ENCODE measurements at places on chromosomes 2 and 18.
A peak's percentile ranks its signal among the peaks of the same experiment; 100 is the strongest.

- no peak for DNase-seq
Observed at GRCh38 chr2:34093790-34094189, 494.7 kb upstream of the FAM98A start.

GRCh38 chr2:88692187-88692586, 714 bp downstream of the RPIA start:
- peak; percentile 14 for DNase-seq

- DNase-seq, result no peak
Observed at GRCh38 chr2:241801611-241802420, 7.2 kb upstream of the NEU4 start.

DNA sequence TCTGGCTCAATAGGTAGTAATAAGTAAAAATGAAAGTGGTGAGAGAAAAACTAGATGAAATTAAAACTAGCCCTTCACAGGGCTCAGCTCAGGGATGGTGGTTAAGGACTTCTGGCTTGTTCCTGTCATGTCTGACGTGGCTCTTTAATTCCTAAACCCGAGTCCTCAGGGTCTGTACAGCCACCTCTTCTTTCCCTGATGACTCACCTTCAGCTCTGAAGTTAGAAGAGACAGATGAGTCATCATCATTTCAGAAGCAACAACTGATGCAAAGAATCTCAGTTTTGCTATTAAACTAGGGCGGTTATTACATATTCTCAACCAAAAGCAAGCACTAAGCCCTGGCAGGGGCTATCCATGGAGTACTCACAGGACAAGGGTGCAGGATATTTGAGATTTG, 24.0 kb upstream of the ITGB6 start:
- DNase-seq, result peak; percentile 98

- DNase-seq, result peak; percentile 75
Observed at GRCh38 chr2:46848447-46848846, 67.2 kb downstream of the MCFD2 start.

DNA sequence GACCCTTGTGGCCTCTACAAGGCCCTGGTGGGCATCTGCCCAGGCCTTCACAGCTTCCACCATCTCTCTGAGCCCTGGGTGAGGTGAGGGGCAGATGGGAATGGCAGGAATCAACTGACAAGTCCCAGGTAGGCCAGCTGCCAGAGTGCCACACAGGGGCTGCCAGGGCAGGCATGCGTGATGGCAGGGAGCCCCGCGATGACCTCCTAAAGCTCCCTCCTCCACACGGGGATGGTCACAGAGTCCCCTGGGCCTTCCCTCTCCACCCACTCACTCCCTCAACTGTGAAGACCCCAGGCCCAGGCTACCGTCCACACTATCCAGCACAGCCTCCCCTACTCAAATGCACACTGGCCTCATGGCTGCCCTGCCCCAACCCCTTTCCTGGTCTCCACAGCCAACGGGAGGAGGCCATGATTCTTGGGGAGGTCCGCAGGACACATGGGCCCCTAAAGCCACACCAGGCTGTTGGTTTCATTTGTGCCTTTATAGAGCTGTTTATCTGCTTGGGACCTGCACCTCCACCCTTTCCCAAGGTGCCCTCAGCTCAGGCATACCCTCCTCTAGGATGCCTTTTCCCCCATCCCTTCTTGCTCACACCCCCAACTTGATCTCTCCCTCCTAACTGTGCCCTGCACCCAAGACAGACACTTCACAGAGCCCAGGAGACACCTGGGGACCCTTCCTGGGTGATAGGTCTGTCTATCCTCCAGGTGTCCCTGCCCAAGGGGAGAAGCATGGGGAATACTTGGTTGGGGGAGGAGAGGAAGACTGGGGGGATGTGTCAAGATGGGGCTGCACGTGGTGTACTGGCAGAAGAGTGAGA, 2.0 kb downstream of the PROC start:
- DNase-seq, result no peak

GRCh38 chr2:112725545-112726457, 5.0 kb downstream of the NT5DC4 start:
- no peak for DNase-seq

GRCh38 chr2:15715596-15715995, 123.9 kb downstream of the DDX1 start:
- DNase-seq, result no peak

DNA sequence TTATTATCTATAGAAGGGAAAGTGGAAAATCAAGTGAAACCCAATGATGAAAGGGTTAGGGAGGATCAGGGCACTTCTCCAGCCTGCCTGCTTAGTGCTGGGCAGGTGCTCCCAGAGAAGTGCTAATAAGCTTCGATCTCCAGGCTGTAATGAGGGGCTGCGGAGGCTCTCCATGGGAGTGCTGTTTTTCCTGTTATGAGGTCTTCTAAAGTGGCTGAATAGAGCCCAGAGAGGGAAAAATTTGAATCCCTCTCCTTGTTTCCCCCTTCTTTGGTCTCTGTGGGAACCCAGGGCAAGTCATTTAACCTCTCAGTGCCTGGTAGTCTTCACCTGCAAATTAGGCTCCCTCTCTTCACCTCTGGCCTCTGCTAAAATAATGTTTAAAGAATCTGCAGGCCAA, 351.7 kb upstream of the DCC start:
- DNase-seq, result no peak

GRCh38 chr18:8802017-8802672, 96.8 kb downstream of the MTCL1 start:
- DNase-seq, result peak; percentile 15

- no peak for DNase-seq
Observed at GRCh38 chr2:54724560-54725342, 1.3 kb downstream of the EML6 start.

- DNase-seq, result no peak
Observed at GRCh38 chr2:211877061-211877460, 661.5 kb downstream of the ERBB4 start.

- no peak for DNase-seq
Observed at GRCh38 chr2:212142631-212143030, 396.0 kb downstream of the ERBB4 start.

DNA sequence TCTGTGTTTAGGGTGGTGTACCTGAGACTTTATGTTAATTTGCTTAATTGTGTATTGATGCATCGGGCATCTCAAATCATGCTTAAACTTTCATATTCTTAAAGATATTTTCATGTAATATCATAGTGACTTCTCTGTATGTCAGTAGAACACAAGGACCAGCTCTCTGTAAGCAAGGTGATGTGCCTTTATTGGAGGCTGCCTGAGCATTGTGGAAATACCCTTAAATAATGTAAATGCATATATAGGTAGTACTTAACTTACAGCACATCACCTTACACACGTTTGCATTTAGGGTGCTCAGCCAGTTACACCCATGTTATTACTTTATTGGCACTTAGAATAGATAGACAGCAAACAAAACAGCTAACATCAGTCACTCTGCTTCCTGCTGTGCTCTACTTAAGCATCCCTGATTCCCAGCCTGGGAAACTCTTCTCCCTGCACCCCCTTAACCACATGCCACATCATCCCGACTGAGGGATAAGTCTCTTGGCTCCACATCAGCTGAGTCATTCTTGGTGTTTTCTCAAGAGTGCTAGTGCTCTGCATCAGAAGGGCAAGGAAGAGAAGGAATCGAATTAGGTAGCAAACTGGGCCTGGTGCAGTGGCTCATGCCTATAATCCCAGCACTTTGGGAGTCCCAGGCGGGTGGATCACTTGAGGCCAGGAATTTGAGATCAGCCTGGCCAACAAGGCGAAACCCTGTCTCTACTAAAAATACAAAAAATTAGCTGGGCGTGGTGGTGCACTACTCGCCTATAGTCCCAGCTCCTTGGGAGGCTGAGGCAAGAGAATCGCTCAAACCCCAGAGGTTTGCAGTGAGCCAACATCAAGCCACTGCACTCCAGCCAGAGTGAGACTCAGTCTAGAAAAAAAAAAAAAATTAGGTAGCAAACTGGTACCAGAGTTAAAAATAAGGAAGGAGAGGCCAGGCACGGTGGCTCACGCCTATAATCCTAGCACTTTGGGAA, 108.7 kb downstream of the MAP3K20 start:
- peak; percentile 100 for DNase-seq

GRCh38 chr2:696463-696862, 19.3 kb upstream of the TMEM18 start:
- no peak for DNase-seq

DNA sequence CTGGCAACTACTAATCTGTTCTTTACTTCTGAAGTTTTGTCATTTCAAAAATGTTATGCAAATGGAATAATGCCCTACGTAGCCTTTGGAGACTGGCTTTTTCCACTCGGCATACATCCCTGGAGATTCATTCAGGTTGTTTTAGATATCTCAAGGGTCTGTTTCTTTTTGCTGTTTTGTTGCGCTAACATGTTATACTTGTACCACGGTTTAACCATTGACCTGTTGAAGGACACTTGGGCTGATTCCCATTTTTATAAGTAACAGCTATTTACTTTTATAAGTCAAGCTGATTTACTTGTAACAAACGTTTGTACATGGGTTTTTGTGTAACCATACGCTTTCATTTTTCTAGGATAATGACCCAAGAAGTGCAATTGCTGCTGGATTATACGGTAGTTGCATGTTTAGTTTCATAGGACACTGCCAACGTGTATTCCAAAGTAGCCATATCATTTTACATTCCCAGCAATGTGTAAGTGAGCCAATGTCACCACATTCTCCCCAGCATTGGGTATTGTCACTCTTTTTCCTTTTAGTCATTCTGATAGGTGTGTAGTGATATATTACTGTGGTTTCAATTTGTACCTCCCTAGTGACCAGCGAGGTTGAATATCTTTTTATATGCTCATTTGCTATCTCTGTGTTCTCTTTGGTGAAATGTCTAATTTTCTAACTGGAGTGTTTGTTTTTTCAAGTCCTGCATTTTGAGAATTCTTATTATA, 36.5 kb upstream of the STAT4 start:
- no peak for DNase-seq

- DNase-seq, result no peak
Observed at GRCh38 chr2:34670482-34670881, 1071.4 kb upstream of the FAM98A start.

GRCh38 chr2:120367649-120368048, 21.7 kb downstream of the INHBB start:
- DNase-seq, result peak; percentile 72
